ENCODE measurements at places on chromosomes 2 and 18. TPM values are rescaled to one million over a fixed set of nuclear protein-coding genes. Genes with fewer than 3 reads are reported as not detected.
A peak's percentile ranks its signal among the peaks of the same experiment; 100 is the strongest.

The PIEZO2 gene
- total RNA-seq: 7.2 TPM

- no peak for DNase-seq
These were observed 97.8 kb upstream of the SLC35G4 start for GRCh38 chr18:11511434-11512095.

The CDK15 gene
- total RNA-seq: 0.88 TPM

- no peak for DNase-seq
These were observed 533.4 kb downstream of the ERBB4 start for GRCh38 chr2:212005085-212005671.

DNA sequence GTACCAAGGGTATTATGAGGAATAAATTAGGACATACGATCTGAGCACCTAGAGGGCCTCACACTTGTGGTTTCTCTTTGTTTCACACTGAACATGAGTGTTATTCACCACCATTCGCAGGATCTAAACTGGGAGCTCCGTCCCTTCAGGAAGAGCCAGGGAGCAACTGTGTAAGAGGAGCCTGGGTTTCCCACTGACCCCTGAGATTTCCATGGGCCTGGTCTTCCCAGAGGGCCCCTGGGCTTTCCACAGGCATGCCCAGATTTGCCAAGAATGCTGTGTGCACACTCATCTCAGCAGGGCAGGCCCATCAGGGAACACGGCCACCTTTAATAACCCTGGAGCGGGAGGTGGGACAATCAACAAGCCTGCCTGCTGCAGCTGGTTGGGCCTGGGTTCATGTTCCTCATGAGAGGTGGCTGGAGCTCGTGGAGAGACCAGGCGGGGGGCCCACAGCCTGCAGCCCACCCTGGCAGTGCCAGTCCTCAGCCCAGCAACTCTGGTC, 416.8 kb upstream of the MYT1L start:
- no peak for DNase-seq

The SLC19A3 gene
- 4.8 TPM for total RNA-seq

- DNase-seq: no peak
These were observed 43.4 kb upstream of the NEUROD1 start for GRCh38 chr2:181723731-181724130.

The EFHD1 gene
- total RNA-seq: 8.5 TPM

The ALPI gene
- not detected for total RNA-seq

The CHRND gene
- total RNA-seq: not detected

The LANCL1 gene
- total RNA-seq: 41.6 TPM

DNA sequence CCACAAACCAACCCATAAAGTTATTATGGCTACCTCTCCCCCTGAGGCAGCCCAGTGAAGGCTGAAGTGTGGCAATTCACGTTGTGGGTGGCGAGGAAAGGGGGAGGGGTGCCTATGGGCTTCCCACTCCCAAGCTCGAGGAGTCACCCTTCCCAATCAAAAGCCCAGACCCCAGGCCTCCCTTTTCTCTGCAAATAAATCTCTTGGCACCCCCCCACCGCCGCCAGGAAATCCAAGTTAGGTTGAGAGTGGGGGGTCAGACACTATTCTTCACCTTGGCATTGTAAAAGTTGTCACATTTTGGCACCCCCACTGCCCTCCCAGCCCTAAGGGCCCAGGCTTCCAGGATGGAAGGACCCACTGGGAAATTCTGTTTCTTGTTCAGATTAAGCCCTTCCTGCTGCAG, 6.9 kb downstream of the ANKRD53 start:
- peak; percentile 9 for DNase-seq

The HOXD8 gene
- total RNA-seq: 25.8 TPM

DNA sequence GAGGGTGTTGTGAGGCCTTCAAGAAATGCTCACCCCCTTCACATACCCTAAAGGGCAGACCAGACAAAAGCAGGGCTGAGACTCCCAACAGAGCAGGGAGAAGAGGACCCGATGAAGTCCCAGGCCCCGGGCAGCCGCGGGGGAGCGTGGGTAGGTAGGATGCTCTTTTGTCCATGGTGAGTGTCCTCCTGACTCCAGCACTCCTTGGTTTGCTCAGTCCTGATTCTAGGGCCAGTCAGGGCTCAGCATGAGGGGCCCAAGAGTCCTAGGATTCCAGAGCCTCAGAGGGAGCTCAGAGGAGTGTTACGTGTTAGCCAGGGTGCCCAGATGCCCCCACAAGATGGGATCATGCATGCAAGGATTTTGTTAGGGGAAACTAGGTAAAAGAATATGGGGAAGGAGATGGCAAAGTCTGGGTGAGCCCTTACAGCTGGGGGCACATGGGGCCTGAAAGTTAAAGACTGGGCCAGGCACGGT, 64.8 kb downstream of the SMAD7 start:
- DNase-seq: no peak

GRCh38 chr18:2540575-2540974, 30.7 kb downstream of the METTL4 start:
- no peak for DNase-seq

The OR6B2 gene
- not detected for total RNA-seq

The ARHGAP15 gene
- total RNA-seq: 4.4 TPM

DNA sequence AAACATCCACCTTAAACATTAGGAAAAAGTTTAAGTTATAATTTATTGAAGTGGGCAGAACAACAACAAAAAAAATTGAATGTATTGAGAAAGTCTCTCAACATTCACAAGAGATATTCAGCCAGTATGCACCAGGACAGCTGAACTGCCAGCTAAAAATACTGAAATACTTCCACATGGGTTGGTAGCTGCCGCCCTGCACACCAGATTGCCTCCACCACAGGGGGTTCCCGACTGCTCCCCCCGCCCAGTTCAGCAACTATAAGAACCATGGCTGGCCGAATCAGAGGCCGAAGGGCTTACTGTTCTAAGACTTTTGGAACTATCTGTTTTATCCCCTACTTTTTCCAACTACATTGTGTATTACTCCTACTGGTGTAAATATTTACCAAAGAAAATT, 150.0 kb upstream of the LRP1B start:
- DNase-seq: no peak

DNA sequence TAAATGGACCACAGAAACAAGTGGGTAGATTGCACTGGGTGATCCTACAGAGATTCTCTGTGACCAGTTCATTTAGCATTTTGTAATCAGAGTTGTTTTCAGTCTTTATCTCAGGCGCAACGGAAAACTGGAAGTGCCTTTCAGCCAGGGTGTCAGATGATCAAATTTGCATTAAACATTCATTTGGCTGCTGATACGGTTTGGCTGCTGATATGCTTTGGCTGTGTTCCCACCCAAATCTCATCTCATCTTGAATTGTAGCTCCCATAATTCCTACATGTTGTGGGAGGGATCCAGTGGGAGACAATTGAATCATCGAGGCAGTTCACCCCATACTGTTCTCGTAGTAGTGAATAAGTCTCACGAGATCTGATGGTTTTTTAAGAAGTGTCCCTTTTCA, 1396.1 kb upstream of the TMEFF2 start:
- no peak for DNase-seq

The NEUROD1 gene
- total RNA-seq: not detected

- DNase-seq: no peak
These were observed 193.7 kb downstream of the STK39 start for GRCh38 chr2:168053676-168054075.

The VWC2L gene
- not detected for total RNA-seq

GRCh38 chr2:149816756-149817551, 229.4 kb upstream of the MMADHC start:
- no peak for DNase-seq

The CHRNG gene
- total RNA-seq: not detected

GRCh38 chr2:86223927-86224560, 24.8 kb downstream of the MRPL35 start:
- no peak for DNase-seq

- no peak for DNase-seq
These were observed 176.4 kb downstream of the ZNF516 start for GRCh38 chr18:76318607-76319006.

The KCNJ3 gene
- total RNA-seq: not detected

GRCh38 chr2:119389615-119390306, 23.0 kb downstream of the DBI start:
- DNase-seq: no peak

DNA sequence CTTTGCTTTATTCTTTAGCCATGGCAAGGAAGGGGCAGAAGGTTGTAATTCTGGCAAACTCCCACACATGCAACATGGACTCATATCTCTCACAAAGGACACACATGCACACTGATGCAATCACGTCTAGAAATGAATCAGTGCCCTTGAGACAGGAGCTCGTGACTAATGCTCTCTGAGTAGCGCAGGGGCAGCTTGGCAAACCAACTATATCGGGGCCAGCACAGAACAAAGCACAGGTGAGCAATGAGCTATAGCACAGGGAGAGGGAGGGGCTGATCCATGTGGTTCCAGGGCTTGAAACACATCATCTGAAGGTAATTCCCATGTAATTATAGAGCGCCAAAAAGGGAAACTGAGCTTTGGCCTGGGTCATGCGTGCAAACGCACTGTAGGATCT, 165.2 kb upstream of the KLF7 start:
- DNase-seq: peak; percentile 60

GRCh38 chr18:69874058-69874457, 73.6 kb downstream of the CD226 start:
- DNase-seq: no peak

DNA sequence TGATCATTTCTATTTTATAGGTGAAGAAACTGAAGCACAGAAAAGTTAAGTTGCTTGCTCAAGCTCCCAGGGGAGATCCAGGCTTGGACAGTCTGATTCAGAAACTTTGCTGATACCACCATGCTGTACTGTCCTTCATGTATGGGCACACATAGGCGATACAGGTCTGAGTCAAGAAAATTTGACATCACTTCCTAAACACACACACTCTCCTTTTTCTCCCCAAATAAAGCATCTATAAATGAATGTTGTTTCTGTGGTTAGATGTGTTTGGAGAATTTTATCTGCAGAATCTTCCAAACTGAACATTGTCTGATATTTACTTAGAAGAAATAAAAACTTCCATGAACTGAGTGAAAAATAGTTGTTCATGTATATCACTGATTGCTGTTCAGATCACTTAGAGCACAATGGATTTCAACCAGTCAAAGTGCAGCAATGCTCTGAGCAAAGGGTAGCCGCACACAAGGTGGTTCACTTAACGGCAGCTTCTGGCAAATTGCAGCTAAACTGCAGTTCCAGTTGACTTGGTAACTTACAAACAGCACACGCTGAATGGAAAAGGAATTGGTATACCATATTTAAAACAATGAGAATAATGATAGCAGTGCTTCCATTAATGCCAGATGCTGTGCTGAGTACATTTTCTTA, 10.0 kb upstream of the AGFG1 start:
- no peak for DNase-seq

The LOXHD1 gene
- 0.62 TPM for total RNA-seq

DNA sequence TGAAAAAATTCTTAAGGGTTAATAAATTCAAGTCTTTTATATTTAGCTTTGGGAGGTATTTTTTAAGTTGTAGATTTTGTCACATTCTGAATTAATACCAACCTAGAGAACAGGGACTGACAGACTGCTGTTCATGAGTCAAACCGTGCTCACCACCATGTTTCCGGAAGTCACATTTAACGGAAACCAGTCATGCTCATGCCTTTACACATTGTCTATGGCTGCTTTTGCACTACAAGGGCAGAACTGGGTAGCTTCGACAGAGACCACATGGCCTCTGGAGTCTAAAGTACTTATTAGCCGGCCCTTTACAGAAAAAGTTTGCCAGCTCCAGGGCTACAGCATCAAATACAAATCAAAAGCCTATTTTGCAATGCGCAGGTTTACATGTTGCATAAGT, 33.3 kb downstream of the LONRF2 start:
- no peak for DNase-seq

GRCh38 chr2:85719609-85720240, 25.6 kb downstream of the GNLY start:
- no peak for DNase-seq

DNA sequence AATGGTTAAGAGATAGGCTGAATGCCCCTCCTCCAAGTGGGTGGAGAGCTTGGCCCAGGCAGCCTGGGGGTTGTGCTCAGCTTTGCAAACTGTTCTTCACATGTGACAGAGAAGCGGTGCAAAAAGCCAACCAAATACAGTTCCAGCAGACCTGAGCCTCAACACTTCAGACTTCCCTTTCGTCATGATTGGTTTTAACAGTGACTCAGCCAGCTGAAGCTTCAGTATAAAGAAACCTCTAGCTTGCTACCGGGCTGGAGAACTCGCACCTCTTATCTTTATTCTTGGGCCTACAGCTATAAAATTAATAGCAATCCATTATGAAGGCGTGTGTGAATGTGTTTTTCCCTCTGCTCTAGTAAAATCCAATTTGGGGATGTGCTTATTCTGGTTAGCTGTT, 20.0 kb downstream of the SETBP1 start:
- DNase-seq: peak; percentile 51

DNA sequence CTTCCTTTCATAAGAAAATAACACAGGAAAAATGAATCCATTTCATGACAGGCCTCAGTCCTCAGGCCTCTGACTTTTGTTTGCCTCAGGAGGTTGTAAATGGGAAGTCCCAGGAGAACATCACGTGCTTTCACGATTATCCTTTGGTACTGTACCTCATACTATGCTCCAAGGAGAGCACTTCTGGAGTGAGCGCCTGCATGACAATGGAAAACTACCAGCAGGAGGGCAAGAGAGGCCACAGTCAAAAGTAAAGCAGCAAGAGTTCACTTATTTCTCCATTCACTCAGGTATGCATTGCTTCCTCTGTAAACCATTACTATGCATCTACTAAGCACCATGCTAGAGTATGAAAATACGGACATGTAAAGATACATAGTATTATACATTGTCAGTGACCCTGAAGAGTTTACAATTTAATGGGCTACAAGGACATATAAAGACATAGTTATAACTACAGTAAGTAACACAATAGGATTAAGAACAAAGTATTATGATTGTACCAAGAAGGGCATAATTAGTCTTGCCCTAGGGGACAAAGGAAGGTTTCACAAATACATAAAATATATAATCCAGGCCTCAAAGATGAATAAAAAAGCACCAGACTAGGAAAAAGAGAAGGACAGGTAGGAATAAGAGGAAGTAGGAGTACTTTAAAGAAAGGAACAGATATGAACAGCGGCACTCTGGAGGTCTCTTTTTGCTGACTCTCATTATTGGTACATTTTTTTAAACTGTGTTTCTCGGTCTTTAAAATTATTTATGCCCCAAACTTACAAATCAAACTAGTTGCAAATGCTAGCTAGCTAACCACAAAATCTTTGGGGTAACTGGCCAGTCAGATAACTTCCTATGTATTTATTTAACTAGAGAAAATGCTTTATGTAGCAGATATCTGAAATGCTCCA, 806.7 kb downstream of the NRXN1 start:
- no peak for DNase-seq

- no peak for DNase-seq
These were observed 444.9 kb downstream of the NCKAP5 start for GRCh38 chr2:133123393-133123792.

The SKOR2 gene
- total RNA-seq: not detected

The BCL2 gene
- total RNA-seq: 55.9 TPM

DNA sequence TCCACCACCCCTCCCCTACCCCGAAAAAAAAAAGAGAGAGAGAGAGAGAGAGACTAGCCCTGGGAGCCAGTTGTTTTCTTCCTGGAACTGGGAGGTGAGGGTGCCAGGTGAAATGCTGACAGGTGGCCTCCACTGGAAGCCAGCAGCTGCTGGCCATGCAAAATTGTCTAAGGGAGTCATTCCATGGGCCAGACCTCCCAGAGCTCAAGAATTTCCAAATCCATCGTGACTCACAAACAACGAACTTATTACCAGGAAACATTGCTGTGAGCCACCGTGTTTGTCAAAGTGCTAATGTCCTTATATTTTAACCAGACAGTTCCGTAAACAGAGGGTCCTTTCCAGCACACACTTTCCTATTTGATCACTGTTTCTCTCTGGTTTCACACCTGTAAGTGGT, 68.5 kb upstream of the PID1 start:
- no peak for DNase-seq

- no peak for DNase-seq
These were observed 7.5 kb upstream of the CCDC195 start for GRCh38 chr2:224723586-224724217.

The AMER3 gene
- total RNA-seq: not detected

Data from uterus (tissue), 4 donors.